ENCODE measurements at places on chromosomes 6 and 20. TPM values are rescaled to one million over a fixed set of nuclear protein-coding genes. Genes with fewer than 3 reads are reported as not detected.
A peak's percentile ranks its signal among the peaks of the same experiment; 100 is the strongest.

- no peak for DNase-seq
These were observed 725.3 kb downstream of the COL12A1 start for GRCh38 chr6:74480561-74480960.

The CGA gene
- total RNA-seq: not detected

The CCN2 gene
- 83.1 TPM for total RNA-seq

- no peak for DNase-seq
These were observed 23.0 kb upstream of the FKBP1A start for GRCh38 chr20:1415667-1416468.

GRCh38 chr6:48541649-48542048 lies 430.7 kb upstream of the PTCHD4 start:
- DNase-seq: no peak

- DNase-seq: no peak
These were observed 30.0 kb upstream of the QKI start for GRCh38 chr6:163384510-163384909.

GRCh38 chr6:154356113-154356512 lies 490 bp downstream of the IPCEF1 start:
- no peak for DNase-seq

DNA sequence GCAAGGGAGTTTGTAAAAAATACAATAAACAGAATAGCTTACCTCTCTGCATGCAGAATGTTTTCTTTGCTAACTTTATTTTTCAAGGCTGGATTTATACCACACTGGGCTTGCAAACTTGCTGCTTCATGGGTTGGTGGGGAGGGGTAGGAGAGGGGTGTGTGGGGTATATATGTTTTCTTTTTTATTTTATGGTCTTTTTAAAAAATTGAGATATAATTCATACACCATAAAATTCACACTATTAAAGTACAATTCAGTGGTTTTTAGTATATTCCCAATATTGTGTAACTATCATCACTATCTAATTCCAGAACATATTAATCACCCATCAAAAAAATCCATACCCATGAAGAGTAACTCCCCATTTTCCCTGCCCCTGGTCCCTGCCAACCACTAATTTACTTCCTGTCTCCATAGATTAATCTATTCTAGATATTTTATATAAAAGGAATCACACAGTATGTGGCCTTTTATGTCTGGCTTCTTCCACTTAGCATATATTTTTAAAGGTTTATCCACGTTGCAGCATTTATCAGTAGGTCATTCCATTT lies 14.3 kb upstream of the TRPC4AP start:
- no peak for DNase-seq

The SAMD3 gene
- total RNA-seq: 5.5 TPM

- no peak for DNase-seq
These were observed 28.2 kb downstream of the PDRG1 start for GRCh38 chr20:31923388-31924331.

- DNase-seq: no peak
These were observed 63.1 kb upstream of the IFNGR1 start for GRCh38 chr6:137282254-137282653.

DNA sequence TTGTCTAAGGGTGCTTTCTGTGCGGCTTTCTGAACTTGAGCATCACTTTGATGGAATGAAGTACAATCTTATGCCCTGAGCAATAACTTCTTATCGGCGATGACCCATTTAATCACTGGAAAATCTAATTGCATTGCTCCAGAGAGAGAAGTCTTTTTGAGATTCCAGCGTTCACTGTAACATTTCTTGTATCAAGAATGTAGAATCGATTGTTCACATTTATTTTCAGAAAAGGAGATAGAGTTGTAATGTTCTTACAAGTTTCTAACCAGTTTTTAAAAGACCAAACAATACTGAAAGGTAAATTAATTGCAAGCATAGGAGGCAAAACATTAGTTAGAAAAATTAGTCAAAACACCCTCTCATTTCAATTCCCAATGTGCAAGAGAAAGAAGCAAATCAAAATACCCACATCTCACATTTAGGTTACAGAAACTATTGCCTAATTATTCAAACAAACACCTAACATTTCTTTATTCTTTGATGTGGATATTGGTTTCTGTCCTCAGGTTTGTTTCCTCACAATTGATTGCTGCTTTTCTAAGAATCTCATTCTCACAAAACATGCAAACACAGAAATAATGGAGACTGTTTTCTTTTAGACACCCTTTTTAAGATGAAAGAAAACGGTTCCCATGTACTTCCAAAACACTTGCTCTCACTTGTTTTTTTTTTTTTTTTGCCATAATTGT lies 14.8 kb upstream of the PRDM13 start:
- no peak for DNase-seq

GRCh38 chr20:11443382-11444119 lies 474.1 kb upstream of the BTBD3 start:
- no peak for DNase-seq

The NANP gene
- total RNA-seq: 5.4 TPM

DNA sequence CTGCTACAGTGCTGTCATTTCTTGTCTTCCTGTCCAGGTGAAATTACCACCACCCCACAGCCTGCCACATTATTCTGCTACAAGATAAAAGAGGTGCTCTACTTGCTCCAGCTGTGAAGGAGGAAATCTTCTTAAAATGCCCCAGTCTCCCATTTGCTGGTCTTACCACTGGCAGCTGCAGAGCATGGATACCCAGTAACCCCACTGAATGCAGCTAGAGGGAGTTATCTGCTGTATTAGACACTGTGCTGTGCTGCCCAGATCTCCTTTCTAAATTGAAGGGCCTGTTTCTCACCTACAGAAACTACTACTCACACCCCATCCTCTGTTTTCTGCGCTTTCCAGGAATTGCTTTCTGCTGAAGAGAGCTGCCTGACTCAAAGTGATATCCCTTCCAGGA lies 517.8 kb downstream of the PKHD1 start:
- DNase-seq: no peak

The KCNK17 gene
- total RNA-seq: 5.5 TPM

The TNNC2 gene
- not detected for total RNA-seq

- peak; percentile 68 for DNase-seq
These were observed 625.4 kb downstream of the QKI start for GRCh38 chr6:164039954-164040375.

The SLC17A1 gene
- total RNA-seq: not detected

GRCh38 chr6:157407646-157408045 lies 26.7 kb downstream of the ZDHHC14 start:
- no peak for DNase-seq

The HLA-DRB5 gene
- total RNA-seq: 279 TPM

DNA sequence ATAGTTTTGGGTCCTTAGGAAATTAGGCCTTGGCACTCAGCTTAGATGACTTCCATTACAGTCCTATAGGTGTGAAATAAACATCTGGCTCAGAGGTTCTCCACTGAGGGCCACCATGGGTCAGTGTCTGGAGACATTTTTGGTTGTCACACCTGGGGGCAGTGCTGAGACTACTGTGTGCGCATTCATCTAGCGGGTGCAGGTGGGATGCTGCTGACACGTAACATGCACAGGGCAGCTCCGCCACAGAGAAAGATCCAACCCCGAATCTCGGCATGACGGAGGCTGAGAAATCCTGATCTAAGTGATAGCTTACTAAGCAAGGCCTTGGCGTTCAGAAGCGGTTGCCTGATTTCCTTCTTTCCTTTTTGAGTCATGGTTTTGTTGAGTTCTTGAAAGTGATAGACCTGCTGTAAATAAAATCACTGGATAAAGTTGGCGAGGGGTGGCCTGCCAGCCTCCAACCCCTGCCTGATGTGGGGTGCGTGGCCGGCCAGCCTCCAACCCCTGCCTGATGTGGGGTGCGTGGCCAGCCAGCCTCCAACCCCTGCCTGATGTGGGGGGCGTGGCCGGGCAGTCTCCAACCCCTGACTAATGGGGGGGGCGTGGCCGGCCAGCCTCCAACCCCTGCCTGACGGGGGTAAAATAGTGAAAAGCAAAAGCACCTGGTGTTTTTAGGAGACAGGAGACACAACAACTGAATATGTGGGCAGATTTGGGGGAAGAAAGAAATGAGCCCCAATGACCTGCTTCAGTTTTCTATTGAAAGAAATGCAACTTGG lies 158.1 kb downstream of the CDH26 start:
- DNase-seq: no peak

The PCSK2 gene
- 38.8 TPM for total RNA-seq

DNA sequence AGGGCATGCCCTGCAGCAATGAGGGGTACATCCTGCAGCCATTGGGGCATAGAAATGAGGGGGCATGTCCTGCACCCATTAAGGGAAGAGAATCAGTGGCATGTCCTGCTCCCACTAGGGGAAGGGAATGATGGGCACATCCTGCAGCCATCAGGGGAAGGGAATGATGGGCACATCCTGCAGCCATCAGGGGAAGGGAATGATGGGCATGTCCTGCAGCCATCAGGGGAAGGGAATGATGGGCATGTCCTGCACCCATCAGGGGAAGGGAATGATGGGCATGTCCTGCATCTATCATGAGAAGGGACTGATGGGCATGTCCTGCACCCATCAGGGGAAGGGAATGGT lies 49.7 kb downstream of the PSMB1 start:
- no peak for DNase-seq

DNA sequence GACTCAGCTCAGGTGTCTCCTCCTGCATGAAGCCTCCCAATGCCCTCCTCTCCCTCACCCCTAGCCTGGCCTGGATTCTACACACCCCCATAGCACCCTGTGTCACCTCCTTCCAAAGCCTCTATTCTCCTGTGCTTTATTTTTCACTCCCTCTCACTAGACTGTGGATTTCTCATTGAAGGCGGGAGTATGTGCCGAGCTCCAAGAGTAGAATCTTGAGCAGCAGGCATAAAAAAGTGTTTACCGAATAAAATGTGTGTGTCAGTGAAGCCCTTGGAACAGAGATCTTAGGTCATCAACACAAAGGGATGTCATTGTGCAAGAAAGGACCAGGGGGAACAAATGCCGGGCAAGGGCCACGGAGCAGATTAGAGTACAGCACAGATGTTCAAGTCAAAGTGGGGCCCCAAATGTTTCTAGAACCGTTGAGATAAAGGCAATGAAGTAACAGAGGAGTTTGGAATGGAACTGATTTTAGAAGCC lies 106.1 kb upstream of the TMEM170B start:
- DNase-seq: no peak

The FAM184A gene
- total RNA-seq: 15.9 TPM

GRCh38 chr6:111669326-111669725 lies 63.6 kb upstream of the TRAF3IP2 start:
- no peak for DNase-seq
